NCI-H446 treated with DMSO at 0.1 percent for 48 hours (cell line): ENCODE measurements at places on chromosomes 3 and 15.
A peak's percentile ranks its signal among the peaks of the same experiment; 100 is the strongest.

DNA sequence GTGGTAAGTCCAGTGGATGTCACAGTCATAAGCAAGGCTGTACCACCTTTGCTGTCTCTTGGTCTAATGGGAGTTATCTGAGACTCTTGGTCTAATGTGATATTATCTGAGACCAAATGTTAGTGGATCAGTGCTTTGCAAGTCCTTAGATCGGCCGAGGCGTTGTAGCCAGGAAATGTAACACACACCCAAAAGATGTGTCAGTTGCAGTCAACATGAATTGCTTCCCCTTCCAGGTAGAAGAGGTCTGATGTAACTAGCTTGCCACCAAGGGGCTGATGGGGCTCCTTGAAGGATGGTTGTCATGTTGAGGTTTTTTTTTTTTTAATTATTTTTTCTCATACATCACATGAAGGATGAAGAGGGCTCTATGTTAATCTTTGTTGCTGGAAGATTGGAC lies 45.4 kb upstream of the RAF1 start:
- DNase-seq: no peak

- no peak for DNase-seq
Measured at GRCh38 chr15:67406257-67406861, 114.6 kb upstream of the C15orf61 start.

GRCh38 chr15:73125219-73125618 lies 73.0 kb downstream of the NEO1 start:
- DNase-seq: no peak

- DNase-seq: no peak
Measured at GRCh38 chr3:5056111-5056391, 66.0 kb upstream of the ARL8B start.

DNA sequence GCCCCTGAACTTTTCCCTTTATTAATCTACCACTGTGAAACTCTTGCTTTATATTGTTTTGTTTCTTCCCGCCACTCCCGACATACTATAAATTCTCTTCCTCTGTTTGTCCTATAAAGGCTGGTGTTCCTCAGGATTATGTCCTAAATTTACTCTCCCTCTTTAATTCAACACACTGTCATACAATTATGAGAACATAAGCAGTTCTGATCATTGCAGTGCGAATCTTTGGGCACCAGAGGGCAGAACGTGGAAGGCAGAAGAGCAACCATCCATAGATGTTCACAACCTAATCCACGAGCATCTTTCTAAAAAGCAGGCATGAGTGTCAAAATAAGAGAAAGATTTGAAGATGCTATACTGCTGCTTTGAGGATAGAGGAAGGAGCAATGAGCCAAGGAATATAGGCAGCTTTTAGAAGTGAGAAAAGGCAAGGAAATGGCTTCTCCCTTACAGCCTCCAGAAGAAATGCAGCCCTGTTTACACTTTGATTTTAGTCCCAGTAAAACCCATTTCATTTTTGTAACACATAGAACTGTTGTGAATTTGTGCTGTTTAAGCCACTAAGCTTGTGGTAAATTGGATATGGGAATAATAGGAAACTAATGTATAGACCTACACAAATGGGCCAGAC lies 179.4 kb downstream of the GBE1 start:
- DNase-seq: no peak

DNA sequence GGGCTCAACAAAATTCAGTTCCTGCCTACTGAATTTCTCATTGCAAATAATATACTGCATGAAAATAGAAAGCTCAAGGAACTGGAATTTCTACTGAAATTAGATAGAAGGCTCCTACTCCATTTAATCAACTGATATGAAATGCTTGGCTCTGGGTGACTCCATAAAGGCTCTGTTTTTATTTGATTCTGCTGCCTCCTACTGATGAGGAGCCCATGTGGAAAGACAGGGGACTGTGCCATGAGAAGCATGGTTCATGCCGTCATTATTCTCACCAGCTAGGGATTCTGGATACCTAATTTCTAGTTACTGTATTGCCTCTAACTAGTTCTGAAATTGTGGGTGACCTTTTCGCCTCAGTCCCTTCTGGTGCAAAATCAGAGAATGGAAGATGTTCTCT lies 366.2 kb upstream of the DPH6 start:
- DNase-seq: no peak

- no peak for DNase-seq
Measured at GRCh38 chr3:120192579-120192978, 92.4 kb downstream of the GPR156 start.

- DNase-seq: no peak
Measured at GRCh38 chr3:196486263-196486662, 17.3 kb downstream of the RNF168 start.

- no peak for DNase-seq
Measured at GRCh38 chr3:194986208-194987043, 284.5 kb downstream of the XXYLT1 start.

GRCh38 chr3:146160964-146161662 lies at the start of gene PLOD2:
TSS of gene PLOD2 (minus strand) at chr3:146161184. CDS start at chr3:146160989, 195 bp downstream.
- DNase-seq: peak; percentile 68

GRCh38 chr3:99711351-99711750 lies 73.0 kb downstream of the COL8A1 start:
- DNase-seq: no peak

- no peak for DNase-seq
Measured at GRCh38 chr3:153484842-153485241, 322.8 kb downstream of the RAP2B start.

DNA sequence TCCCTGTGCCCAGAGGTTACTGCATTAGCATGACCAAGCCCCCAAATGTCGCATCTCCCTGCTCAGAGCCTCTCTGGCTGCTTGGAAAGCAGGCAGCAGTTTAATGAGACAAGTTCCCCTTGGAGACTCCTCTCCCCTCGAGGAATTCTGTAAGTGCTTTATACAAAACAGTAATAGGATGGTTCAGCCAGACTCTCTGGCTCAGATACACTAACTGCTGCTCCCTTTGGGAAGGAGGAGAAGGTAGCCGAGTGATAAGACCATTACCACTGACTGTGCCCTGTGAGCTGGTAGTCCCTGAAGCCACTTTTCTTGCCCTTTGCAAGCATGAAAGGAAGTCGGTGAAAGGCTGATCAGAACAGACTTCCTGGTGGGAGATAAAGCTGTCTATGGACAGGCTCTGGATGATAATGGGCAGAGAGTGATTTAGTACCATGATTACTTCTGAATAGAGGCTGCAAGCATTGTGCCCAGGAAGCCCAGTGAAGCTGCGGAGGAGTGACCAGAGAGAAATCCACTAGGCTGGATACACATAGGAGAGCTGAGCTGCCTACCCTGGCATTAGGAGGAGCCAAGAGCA lies 100.8 kb downstream of the SEMA6D start:
- DNase-seq: no peak

- no peak for DNase-seq
Measured at GRCh38 chr15:95325763-95326404, 1004.6 kb upstream of the NR2F2 start.

GRCh38 chr15:54808321-54808720 lies 388.4 kb downstream of the RSL24D1 start:
- DNase-seq: no peak

- DNase-seq: no peak
Measured at GRCh38 chr3:184030536-184030935, 1.0 kb upstream of the HTR3D start.

DNA sequence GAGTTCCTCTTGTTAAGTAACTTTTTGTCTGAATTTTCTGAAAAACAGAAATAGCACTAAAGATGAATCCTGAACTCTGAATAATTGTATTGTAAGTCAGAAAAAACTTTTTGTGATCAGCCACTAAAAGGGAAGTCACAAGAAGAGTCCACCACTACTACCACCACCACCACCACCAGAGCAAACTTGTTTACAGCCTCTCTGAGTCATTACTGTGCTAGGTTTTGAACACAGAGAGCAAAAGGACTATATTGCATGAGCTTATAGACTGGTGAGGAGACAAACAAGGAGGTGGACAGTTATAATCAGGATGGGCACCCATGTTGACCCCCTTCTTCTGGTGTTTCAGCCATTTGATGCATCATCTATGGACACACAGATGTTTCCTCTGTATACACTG lies 141.7 kb downstream of the IL5RA start:
- DNase-seq: no peak

- DNase-seq: no peak
Measured at GRCh38 chr15:89479173-89479572, 17.2 kb downstream of the RHCG start.

DNA sequence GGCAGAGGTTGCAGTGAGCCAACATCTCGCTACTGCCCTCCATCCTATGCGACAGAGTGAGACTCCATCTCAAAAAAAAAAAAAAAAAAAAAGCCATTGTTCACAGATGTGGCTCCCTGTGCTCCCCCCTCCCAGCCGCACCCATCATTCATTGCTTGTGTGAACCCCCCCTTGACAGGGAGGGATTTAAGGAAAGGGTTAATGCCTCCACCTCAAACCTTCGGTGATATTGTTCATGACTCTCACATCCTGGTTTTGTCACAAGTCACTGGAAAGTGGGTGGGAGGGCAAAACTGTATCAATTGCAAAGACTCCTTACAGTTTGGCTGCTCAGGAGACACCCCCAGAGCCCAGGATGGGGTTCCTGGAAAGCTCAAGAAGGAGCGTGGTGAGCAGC lies 7.7 kb downstream of the SLC6A6 start:
- no peak for DNase-seq

DNA sequence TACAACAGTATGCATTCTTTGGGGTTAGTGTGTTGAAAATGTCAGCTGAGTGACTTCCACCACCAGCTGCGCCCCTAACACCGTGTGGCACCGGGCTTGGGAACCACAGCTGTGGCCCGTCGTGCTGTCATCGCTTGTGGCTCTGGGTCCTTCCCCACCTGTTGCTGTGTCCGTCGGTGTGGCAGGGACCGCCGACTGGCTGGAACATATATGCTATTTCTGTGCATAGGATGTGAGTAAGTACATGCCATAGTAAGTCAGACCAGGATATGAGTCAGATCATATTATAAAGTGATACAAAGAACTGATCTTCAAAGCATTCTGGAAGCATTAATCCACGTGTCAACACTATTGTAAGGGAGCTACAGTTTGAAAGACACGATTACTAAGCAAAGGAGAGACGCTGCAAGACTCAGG lies 31.9 kb downstream of the EHD4 start:
- DNase-seq: no peak

GRCh38 chr15:83174891-83175290 lies 32.7 kb downstream of the HDGFL3 start:
- DNase-seq: no peak

DNA sequence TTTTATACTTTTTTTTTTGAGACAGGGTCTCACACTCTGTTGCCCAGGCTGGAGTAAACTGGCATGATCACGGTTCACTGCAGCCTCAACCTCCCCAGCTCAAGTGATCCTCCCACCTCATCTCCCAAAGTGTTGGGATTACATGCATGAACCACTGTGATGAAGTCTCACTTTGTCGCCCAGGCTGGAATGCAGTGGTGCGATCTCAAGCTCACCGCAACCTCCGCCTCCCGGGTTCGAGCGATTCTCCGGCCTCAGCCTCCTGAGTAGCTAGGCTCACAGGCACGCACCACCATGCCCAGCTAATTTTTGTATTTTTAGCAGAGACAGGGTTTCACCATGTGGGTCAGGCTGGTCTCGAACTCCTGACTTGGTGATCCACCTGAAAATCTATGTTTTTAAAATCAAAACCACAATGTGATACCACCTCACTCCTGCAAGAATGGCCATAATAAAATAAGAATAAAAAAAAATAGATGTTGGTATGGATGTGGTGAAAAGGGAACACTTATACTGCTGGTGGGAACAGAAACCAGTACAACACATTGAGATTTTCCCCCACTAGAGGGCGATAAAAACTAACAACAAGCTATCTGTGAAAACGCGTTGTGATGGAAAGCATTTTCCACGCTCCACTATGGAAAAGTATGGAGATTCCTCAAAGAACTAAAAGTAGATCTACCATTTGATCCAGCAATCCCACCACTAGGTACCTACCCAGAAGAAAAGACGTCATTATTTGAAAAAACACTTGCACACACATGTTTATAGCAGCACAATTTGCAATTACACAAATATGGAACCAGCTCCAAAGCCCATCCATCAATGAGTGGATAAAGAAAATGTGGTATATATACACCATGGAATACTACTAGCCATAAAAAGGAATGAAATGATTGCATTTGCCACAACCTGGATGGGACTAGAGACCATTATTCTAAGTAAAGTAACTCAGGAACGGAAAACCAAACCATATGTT lies 26.8 kb upstream of the OCA2 start:
- no peak for DNase-seq

DNA sequence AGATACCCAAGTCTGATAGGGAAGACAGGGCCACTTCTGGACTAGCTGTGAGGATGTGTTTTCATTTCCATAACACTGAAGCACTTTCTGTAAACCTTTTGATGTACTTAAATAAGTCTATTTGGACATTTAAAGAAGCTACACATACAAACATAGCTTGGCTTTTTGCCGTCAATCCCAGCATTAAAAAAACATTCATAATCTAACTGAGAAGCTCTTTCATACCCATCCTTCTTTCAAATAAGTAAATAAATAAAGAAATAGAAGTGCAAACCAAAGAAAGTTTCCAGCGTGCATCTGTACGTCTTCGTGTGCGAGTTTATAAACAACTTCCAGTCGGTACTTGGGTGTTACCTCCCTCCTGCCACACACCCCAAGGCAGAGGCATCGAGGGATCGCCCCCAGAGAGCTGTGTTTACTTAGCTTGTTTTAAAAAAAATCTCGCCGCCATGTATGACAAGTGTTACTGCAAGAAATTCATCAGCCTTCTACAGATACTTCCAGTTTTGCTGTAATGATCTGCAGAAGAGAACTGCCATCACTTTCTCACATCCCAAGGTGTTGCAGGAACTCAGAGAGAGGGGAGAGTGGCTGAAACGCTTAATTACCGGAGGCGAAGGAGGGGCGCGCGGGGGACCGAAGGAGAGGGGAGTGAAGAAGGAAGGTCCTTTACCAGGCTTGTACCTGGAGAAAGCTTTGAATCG lies 9.0 kb upstream of the MEIS2 start:
- DNase-seq: no peak

- no peak for DNase-seq
Measured at GRCh38 chr15:26673445-26673844, 99.4 kb downstream of the GABRB3 start.

DNA sequence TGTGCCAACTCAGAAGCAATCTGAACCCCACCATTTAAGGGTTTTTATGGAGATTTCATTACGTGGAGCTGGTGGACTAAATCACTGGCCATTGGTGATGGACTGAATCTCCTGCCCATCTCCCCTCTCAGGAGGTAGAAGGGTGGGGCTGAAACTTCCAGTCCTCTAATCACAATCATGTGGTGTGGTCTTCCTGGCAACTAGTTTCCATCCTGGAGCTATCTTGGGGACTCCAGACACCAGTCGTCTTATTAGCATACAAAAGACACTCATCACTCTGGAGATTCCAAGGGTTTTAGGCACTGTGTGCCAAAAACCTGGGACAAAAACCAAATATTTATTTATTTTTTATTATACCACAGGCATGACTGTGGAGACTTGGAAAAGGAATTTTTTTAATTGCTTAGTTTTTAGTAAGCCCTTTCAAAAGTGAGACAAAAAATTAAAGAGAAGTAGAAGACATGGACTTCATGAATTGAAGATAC lies 203.6 kb downstream of the WNT5A start:
- DNase-seq: no peak

DNA sequence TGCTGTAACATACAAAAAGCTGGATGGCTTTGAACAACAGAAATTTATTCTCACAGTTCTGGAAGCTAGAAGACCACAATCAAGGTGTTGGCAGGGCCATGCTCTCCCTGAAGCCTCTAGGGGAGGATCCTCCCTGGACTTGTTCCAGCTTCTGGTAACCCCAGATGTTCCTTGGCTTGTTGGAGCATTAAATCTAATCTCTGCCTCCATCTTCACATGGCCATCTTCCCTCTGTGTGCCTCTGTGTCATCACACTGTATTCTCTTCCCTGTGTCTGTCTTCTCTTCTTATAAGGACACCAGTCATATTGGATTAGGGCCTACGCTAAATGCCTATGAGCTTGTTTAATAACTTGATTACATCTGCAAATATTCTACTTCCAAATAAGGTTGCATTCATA lies 109.5 kb downstream of the STAG1 start:
- DNase-seq: no peak
